ENCODE measurements at places on chromosomes 4 and X.

GRCh38 chr4:44662623-44663005 is 11.2 kb upstream of the YIPF7 start:
- DNase-seq: no peak

- no peak for DNase-seq
These were observed 93.6 kb downstream of the CORIN start for GRCh38 chr4:47744253-47744652.

DNA sequence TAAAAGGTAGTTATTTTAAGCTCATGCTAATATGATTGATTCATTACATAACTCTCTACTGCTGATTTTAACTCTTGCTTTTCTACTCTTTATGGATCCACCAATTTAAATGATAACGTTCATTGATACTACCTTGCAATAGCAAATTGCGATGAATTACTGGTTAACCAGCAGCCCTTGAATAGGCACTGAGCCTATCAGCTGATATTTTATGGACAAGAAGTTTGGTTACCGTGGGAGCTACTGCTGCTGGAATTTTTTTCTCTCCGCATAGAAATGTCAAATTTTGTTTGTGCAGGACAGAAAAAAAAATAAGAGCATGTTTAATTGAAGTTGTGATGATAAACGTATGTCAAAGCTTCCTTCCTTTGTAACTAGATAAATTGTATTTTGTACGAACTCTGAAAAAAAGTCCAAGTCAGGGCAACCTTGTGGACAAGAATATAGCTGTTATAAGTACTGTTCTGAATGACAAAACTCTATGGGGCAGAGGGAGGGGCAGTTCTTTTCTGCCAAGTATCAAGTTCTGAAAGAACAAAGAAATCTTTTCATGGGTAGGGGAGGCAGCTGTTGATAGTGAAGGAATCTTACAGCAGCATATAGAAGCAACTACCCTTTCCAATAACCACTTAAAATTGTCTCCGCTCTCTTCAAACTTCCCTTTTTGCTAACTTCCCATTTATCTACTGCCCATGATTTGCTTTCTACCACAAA is 434.9 kb upstream of the PABPC4L start:
- DNase-seq: no peak

GRCh38 chrX:107301253-107301652 is 94.8 kb downstream of the DNAAF6 start:
- DNase-seq: no peak

GRCh38 chr4:24042094-24042493 is 152.2 kb upstream of the PPARGC1A start:
- DNase-seq: no peak
